Glutamatergic neuron (in vitro differentiated cells): ENCODE measurements at places on chromosomes 3 and 15. TPM values are rescaled to one million over a fixed set of nuclear protein-coding genes. Genes with fewer than 3 reads are reported as not detected.

DNA sequence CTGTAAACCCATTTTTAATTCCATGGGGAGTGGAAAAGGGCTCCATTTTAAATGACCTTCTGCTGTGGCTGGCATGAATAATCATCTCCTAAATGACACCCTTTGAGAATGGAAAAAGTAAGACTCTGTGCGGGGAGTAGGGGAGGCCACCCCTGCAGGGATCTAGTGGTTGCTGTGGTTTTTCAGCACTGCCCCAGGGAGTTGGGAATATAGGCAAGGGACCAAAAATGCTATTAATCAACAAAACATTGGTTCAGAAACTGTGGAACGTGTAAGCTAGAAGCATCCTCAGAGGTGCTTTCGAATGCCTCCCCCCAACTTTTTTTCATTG is 30.1 kb upstream of the ADAMTS7 start:
- H3K36me3 ChIP-seq: no peaks in the 10 kb centered on the region
- H3K27ac ChIP-seq: no peak overlapping the region
- no peak overlapping the region for H3K4me3 ChIP-seq
- peaks cover 5% of the 10 kb centered on the region for H3K27me3 ChIP-seq
- H3K4me1 ChIP-seq: peaks cover 11% of the 10 kb centered on the region
- no peak for DNase-seq

- H3K4me1 ChIP-seq: peaks cover 10% of the 10 kb centered on the region
- H3K4me3 ChIP-seq: no peak overlapping the region
- peak overlapping the region; percentile 74 for H3K27ac ChIP-seq
- H3K27me3 ChIP-seq: no peaks in the 10 kb centered on the region
Observed at GRCh38 chr3:108602249-108602934, 12.9 kb downstream of the DZIP3 start.

Gene PROS1
- 4.9 TPM for total RNA-seq

DNA sequence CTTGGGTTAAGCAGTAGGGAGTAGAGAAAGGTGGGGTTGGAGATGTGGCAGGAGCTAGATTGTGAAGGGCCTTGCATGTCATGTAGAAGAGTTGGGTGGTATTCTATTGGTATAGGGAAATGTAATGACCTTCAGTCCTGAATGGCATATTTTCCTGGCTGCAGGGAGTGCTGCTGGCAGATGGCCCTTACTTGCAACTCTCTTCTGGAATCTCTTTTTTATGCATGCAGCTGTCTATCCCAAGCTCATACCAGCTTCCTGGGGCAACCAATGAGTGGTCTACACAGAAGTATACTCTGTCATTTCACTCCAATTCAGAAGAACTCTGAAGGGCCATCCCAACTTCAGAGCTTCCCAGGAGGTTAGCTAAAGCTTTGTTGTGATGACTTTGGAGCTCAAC is 144.7 kb upstream of the ANKRD28 start:
- H3K36me3 ChIP-seq: peaks cover 24% of the 10 kb centered on the region
- peaks cover 1% of the 10 kb centered on the region for H3K4me1 ChIP-seq
- no peak overlapping the region for H3K27ac ChIP-seq
- no peak for DNase-seq
- no peak overlapping the region for H3K4me3 ChIP-seq
- no peaks in the 10 kb centered on the region for H3K27me3 ChIP-seq

DNA sequence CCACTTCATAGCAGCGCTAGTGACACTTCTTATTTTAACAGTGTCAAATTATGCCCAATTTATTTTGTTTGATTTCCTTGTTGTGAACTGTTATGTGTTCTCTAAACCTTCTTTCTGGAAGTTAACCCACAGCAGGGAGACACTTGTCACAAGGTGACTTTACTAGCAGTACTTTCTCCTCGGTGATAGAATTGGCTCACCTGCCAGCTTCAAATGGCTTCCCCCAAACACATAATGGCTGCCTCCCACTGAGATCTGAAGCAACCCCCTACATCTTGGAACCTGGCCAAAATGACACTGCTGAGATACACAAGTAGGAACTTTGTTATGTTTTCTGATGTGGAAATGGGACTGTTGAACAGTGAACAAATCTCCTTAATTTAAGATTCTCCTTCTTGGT is 238.8 kb upstream of the DPH6 start:
- no peaks in the 10 kb centered on the region for H3K4me1 ChIP-seq
- no peaks in the 10 kb centered on the region for H3K36me3 ChIP-seq
- peaks cover 5% of the 10 kb centered on the region for H3K27me3 ChIP-seq
- DNase-seq: no peak
- H3K4me3 ChIP-seq: no peak overlapping the region

Gene CKMT1B
- total RNA-seq: 18.8 TPM

Gene ISY1
- total RNA-seq: 18.2 TPM

DNA sequence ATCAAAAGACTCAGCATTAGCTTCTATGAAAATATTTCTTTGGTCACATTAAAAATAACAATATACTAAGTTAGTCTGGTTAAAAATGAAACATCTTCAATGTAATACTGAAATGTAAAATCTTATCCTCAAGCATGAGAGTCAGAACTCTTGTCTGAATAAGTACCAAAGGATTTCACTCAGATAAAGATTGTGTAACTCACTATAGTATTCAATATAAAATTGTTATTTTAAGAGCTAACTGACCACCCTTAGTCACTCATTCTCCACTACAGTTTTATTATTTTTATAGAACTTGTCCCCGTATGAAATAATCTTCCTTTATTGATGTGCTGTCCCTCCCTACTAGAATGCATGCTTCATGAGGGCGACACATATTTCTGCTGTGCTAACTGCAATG is 426.3 kb downstream of the MECOM start:
- H3K27ac ChIP-seq: no peak overlapping the region
- H3K4me1 ChIP-seq: peaks cover 4% of the 10 kb centered on the region
- H3K36me3 ChIP-seq: no peaks in the 10 kb centered on the region

DNA sequence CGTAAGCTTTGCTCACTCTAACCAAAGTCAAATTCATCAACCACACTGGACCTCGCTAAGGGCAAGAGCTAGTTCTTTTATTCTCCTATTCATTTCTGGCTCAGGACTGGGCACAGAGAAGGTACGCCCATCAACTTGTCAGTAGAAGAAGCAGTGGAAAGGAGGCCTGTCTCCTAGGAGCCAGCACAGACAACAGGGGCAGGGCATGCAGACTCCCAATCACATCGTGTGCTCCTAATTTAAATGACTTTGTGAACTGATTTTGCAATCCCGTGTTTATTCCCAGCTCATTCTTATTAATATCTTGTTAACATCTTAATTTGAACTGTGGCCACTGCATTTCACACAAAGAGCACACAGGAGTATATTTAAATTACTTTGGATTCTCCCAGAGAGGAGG is 161.1 kb upstream of the BCL6 start:
- no peak for DNase-seq
- no peaks in the 10 kb centered on the region for H3K36me3 ChIP-seq
- H3K4me3 ChIP-seq: no peak overlapping the region

- H3K4me1 ChIP-seq: peaks cover 3% of the 10 kb centered on the region
- no peaks in the 10 kb centered on the region for H3K36me3 ChIP-seq
- DNase-seq: no peak
- no peaks in the 10 kb centered on the region for H3K27me3 ChIP-seq
- H3K4me3 ChIP-seq: no peak overlapping the region
- H3K27ac ChIP-seq: no peak overlapping the region
Observed at GRCh38 chr3:138625707-138626365, 17.3 kb downstream of the FAIM start.

Gene HCLS1
- not detected for total RNA-seq

DNA sequence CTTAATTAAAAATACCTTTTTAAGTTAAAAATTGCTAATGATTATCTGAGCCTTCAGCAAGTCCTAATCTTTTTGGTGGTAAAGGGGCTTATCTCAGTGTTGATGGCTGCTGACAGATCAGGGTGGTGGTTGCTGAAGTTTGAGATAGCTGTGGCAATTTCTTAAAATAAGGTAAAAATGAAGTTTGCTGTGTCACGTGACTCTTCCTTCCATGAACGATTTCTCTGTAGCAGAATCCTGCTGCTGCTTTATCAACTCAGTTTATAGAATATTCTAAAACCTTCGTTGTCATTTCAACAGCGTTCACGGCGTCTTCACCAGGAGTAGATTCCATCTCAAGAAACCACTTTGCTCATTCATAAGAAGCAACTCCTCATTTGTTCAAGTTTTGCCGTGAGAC is 110.1 kb downstream of the SUCNR1 start:
- no peak overlapping the region for H3K27ac ChIP-seq
- H3K4me3 ChIP-seq: no peak overlapping the region
- DNase-seq: no peak
- no peaks in the 10 kb centered on the region for H3K36me3 ChIP-seq
- H3K27me3 ChIP-seq: no peaks in the 10 kb centered on the region

GRCh38 chr3:27910456-27910855 is 188.3 kb upstream of the EOMES start:
- H3K4me1 ChIP-seq: no peaks in the 10 kb centered on the region
- no peak overlapping the region for H3K4me3 ChIP-seq
- no peaks in the 10 kb centered on the region for H3K36me3 ChIP-seq
- DNase-seq: no peak

GRCh38 chr3:192799721-192800120 is 72.4 kb upstream of the FGF12 start:
- H3K4me1 ChIP-seq: peaks cover 37% of the 10 kb centered on the region
- H3K27ac ChIP-seq: peak overlapping the region; percentile 41
- H3K4me3 ChIP-seq: no peak overlapping the region
- DNase-seq: no peak
